ENCODE measurements at places on chromosomes 2 and 18.

DNA sequence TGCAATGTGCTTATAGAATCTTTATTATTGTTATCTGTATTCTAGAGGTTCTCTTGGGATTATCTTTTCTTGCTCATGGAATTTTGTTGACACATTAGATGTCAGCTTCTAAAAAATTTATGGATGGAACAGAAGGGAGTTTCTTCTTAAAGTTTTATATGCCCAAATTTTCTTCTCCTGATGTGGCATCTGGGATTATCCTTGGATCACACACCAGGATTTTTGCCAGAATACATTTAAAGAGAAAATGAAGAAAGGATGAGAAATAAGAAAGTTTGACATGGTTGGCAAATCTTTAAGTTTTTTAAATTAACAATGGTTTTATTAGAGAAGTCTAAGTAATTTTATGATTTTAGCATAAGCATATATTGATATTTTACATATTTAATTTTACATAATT, 706.7 kb upstream of the TMEFF2 start:
- no peak for DNase-seq

DNA sequence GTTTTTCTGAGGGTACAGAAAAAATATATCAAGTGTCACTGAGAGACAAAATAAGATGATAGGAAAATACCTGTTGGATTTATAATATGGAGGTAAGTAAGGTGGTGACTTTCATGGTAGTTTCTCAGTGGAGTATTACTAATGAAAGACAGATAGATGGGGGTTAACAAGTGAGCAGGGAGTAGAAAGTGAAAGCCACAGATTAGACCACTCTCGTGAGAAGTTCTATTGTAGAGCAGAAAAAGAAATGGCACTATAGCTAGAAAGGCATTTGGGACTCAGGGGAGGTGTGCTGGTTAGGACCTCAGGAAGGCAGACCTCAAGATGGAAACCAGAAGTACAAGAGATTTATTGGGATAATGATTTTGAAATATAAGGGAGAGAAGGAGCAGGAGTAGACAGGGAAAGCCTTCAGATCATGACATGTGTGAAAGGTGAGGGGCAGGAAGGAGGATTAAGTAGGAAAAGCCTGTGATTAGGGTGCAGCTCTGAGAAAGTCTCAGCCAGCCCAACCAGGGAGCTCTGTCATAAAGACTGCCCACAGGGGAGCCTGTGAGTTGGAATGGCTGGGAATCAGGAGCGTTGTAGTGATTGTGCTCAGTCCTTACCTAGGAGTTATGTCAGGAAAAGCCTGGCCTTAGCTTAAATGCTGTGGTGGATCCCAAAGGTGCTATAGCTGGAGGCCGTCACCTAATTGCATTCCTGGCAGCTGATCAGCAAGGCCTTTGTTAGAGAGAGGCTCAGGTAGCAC, 198.1 kb downstream of the IKZF2 start:
- no peak for DNase-seq

DNA sequence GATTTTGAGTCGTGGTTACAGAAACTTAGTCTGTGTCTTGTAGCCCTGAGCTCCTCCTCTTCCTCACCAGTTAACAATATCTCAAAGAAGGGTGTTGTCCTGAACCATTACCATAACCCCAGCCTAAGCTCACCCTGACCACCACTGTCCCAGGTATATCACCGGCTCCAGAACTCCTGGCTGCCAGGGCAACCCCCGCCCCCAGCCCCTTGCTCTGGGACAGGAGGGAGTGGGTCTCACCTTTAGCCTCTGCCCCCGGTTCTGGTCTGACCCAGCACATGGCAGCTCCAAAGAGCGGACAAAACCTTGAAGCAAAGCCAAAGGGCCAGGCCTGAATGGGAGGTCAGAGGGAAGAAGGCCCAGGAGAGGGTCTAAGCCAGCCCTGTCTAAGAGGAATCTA, 5.6 kb upstream of the PSMD1 start:
- no peak for DNase-seq

- no peak for DNase-seq
These were observed 37.1 kb downstream of the SH2D6 start for GRCh38 chr2:85455552-85456090.

- no peak for DNase-seq
These were observed 42.3 kb upstream of the ALPP start for GRCh38 chr2:232336241-232336736.

- no peak for DNase-seq
These were observed 1364.4 kb upstream of the NXPH2 start for GRCh38 chr2:140144611-140145010.
